GM06990 (cell line): ENCODE measurements at places on chromosomes 13 and 19.

DNA sequence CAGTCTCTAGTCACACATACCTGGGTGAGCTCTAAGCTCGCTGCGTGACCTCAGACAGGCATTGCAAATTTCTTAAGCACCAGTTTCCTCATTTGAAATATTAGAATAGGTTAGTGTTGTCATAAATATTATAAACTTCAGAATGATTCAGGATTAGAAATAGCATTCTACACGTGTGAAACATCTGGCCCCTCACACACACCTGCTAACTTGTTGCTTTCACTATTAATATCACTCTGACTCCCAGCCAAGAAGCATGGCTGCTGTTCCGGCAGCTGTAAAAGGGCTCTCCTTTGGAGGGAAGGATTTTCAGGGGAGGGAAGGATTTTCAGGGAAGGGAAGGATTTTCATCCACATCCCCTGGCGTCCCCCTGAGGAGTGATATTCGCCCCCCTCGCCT is 161.3 kb upstream of the GPR12 start:
- no peak for DNase-seq

DNA sequence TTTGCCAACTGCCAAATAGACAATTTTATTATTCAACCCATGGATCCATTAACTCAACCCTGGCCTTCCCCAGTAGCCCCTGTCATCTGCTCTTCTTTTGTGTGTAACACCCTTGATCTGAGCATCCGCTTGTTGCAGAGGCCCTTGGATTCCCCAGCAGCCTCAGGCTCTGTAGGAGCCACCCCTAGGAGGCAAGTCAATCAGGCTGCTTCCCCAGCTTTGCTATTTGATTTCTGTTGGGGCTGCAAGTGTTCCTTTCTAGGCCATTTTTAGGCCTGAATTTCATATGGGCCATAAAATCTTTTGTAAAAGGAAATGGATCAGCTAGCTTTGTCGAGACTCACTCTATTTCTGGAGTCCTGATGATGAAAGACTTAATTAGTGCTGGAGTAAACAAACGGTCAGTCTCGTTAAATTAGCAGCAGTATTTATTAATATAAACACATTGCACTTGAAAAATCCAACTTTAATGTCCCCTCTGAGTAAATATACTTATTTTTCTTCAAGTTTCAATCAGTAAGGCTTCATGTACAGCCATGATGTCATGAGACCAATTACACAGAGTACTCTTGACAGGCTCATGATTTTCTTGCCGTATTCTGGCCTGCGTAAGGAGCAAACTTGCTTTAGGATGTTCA is 105.3 kb downstream of the RGCC start:
- DNase-seq: no peak

DNA sequence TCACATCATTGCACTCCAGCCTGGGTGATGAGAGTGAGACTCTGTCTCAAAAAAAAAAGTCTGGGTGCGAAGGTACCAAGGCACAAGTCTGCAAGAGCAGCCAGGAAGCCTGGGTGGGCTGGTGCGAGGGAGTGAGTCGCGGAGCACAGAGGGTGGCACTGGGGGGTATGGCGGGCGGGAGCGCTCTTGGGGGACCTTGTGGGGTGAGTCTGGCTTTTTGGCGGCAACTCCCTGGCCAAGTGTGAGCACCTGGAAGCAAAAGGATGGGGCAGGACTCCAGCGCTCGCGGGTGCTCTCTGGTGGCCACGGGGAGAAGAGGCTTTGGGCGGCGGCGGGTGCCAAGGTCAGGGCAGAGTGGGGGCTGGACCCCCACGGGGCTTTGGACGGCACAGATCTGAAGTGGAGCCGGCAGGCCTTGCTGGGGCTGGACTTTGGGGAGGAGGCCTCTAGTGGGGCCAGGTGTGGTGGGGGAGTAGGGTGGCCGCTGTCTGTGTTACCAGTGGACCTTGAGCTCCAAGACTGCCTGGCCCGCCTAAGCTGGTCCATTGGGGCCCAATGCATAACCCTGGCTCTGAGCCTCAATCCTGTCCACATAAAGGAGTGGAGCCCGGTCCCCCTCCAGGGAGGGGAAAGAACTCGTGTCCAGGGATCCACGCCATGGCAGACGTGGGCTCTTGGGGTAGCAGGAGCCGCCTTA is 1.6 kb downstream of the P2RY11 start:
- peak; percentile 82 for DNase-seq

GRCh38 chr19:16095071-16095571 is 16.6 kb upstream of the RAB8A start:
- no peak for DNase-seq
